Uterine smooth muscle cell (primary cell): ENCODE measurements at places on chromosomes 3 and 15. TPM values are rescaled to one million over a fixed set of nuclear protein-coding genes. Genes with fewer than 3 reads are reported as not detected.

The ZNF660 gene
- 0.55 and 1.7 TPM in 2 replicates for total RNA-seq

The SNRPN gene
- 35.1 and 98.8 TPM in 2 replicates for total RNA-seq

The RABL3 gene
- total RNA-seq: 22.7 and 33.1 TPM in 2 replicates

The ARHGEF26 gene
- 2.1 and 2.2 TPM in 2 replicates for total RNA-seq

The ATP13A5 gene
- not detected in 2 replicates for total RNA-seq

The RAB27A gene
- 13.8 and 17.4 TPM in 2 replicates for total RNA-seq

The MYLK gene
- 423 and 611 TPM in 2 replicates for total RNA-seq

The SLC24A5 gene
- total RNA-seq: not detected in 2 replicates
